ENCODE measurements at places on chromosomes 12 and 14.

DNA sequence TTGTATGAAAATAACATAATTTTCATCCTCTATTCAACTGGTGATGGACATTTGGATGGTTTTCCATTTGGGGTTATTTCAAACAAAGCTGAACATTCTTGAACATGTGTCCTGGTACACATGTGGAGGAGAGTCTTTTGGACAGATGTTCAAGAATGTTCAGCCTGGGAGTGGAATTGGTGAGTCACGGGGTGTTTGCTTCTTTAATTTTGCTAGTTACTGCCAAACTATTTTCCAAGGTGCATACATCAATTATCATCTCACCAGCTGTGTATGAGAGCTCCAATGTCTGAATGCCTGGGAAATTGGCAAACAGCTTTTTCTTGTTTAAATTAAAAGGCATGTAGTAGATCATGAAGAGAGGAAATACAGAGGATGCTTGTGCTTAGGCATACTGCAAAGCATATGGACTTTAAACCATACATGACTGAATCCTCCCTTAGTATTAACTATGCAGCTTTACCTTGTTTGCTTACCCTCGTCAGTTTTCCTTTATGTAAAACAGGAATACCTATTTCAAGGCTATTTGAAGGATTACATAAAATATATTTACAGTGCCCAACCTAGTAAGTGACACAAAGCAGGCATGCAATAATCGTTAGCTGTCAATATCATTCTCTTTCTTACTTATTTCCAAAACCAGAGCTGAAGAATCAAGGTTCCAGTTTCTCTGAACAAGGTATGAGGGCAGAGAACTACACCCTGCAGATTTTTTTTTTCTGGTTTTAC is 152.1 kb downstream of the ITPR2 start:
- DNase-seq = no peak

DNA sequence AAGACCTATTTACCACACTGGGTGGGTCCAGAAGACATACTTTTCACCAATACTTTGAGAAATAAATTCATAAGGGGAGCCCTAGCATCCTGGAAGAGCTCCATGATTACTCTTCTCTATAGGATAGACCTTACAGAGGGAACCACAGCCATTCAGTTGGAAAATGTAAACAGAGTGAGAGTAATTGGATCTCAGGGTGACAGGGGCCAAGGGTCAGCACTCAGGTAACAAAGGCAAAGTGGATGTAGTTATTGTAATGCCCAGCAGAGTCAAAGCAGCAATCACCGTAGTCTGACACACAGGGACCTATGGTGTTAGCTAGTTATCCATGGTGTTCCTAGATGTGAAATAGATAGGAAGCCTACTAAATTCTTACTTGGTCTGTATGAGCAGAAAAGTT is 10.8 kb upstream of the GTF2A1 start:
- DNase-seq = no peak

GRCh38 chr14:30608533-30609006 is 13.5 kb upstream of the SCFD1 start:
- DNase-seq = no peak

DNA sequence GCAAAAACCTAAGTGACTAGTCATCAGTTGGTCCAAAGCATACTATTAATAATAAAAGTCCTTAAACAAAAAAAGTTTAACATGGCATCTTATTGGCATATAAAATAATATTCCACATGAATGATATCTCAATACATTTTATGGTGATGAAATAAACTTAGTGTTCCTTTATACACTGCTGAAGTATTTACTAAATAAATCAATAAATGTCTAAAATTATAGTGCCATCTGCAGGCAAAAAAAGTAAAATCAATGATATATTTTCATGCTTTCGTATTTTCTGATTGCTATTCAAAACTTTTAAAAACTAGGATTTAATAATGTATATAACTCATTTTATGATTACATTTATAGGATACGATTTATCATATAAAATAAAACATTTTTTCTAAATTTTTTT is 30.5 kb downstream of the PUS7L start:
- DNase-seq = no peak

DNA sequence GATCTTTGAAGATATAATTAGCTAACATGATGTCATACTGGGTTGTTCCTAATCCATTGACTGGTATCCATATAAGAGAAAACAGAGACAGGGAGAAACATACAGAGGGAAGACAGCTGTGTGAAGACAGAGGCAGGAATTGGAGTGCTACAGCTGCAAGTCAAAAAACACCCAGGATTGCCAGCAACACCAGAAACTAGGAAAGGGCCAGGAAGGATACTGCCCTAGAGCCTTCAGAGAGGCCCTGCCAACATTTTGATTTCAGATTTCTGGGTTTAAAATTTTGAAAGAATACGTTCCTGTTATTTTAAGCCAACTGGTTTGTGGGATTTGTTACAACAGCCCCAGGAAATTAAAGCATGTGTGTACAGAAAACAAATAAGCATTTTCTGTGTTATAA is 473.7 kb upstream of the FLRT2 start:
- no peak for DNase-seq

- DNase-seq = no peak
Measured at GRCh38 chr12:118694128-118694775, 287.1 kb upstream of the SRRM4 start.

- no peak for DNase-seq
Measured at GRCh38 chr12:13307143-13307816, 110.8 kb downstream of the EMP1 start.

Measured in anterior cingulate cortex (tissue), 58 donors.